Activated naive CD8-positive, alpha-beta T cell treated with anti-CD3 and anti-CD28 coated beads for 36 hours (primary cell): ENCODE measurements at places on chromosomes 1 and 21. TPM values are rescaled to one million over a fixed set of nuclear protein-coding genes. Genes with fewer than 3 reads are reported as not detected.

PLPP3 gene
- total RNA-seq: not detected

- DNase-seq: no peak
Measured at GRCh38 chr1:29439615-29440014, 203.3 kb downstream of the PTPRU start.

DNAJC6 gene
- 1.9 TPM for total RNA-seq

C1orf105 gene
- not detected for total RNA-seq

- DNase-seq: no peak
Measured at GRCh38 chr1:180151508-180151907, 3.2 kb upstream of the QSOX1 start.
